ENCODE measurements at places on chromosomes 2 and 18. TPM values are rescaled to one million over a fixed set of nuclear protein-coding genes. Genes with fewer than 3 reads are reported as not detected.

Gene ATP6V1C2
- 1.2 TPM for total RNA-seq

Gene DPYSL5
- 9.2 TPM for total RNA-seq

Gene CD8B
- 0.71 TPM for total RNA-seq

Gene HOXD12
- 0.17 TPM for total RNA-seq

Gene CYP27A1
- total RNA-seq: 9.3 TPM

Gene XIRP2
- 0.87 TPM for total RNA-seq

Gene GALNT13
- total RNA-seq: 8.8 TPM

Gene NDUFAF7
- 44.9 TPM for total RNA-seq

Measured in WTC11 (cell line).